ENCODE measurements at places on chromosomes 1 and 21.

DNA sequence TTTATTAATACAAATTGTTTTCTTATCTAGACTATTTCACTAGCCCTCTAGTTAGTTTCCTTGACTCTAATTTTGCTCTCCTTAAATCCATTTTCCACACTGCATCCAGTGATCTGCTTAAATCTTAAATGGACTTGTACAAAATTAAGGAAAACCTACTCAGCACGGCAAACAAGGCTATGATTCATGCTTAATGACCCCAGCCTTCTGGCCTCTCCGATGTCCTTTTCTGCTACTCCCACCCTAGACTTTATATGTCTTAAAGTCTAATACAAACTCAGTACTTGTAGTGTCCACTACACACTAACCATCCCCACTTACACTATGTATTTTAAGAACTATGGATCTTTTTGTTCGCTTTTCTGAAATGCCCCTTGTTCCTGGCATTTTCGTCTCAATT is 2.2 kb downstream of the TMED5 start:
- DNase-seq, result no peak

DNA sequence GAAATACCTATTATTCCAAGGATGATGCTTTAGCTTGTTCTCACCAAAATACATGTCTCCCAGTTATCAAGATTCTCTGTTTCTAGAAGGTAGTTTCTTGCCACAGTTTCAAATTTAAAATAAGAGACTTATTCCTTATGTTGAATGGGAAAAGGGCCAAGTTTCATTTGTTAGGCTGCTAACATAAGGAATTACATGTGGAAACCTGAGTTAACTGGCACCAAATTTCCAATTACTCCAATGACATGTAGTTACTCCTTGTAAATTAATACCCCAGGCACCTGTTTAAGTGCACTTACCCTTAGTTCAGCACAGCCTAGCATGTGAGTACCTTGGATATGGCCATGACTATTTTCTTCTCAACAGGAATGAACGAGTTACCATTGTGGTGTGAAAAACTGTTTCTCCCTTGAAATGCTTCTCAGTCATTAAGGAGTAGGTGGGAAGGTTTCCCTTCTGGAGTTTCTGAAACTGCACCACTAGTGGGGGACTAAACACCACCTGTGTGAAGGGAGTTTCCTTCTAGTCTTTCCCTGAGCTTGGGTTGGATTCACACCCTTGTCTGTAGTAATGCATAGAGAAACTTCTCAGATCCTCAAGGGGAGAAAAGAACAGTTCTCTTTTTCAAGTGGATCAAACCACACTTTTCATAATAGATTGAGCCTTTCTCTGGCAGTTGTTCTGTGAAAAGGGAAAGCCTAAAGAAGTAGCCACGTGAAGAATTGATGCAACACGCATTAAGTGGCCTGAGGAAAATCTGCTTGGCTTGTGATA is 32.3 kb upstream of the LRRC8C start:
- no peak for DNase-seq

GRCh38 chr1:59635097-59635496 is 179.7 kb upstream of the HOOK1 start:
- no peak for DNase-seq

DNA sequence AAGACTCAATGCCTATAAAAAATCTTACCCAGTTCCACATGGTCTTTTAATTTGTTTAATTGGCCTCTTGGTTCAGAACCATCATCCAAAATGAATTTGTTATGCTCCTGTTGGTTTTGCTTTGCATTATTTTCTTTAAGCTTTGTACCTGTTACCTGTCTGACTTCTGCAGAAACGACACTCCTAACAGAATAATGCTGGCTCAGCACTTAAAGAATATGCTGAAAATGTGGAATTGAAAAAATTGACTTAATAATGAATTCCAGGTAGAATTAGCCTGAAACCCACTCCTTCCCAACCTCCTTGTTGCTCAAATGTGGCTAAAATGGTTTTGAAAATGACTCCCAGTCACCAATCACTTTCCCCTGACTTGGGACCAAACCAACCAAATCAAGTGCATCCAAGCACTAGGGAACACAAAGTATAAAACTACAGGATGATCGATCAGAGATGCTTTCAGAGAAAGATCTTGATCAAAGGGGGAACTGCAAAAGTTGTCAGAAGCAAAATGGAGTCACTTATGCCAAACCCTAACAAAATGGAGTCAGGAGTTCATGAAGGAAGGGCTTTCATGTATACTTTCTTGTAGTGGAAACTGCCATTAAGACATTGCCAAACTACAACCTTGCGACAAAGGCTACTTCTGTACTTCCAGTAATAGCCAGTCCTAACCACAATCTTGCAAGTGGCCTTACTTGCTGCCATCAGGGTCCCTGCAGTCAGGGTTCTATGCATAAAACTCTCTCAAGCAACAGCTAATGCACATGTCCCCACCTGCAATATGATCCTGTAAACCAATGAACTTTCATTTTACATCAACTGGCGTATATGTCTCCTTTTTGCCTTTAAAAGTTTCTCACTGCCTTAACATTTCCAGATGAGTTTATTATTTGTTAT is 5.4 kb downstream of the GBP7 start:
- DNase-seq, result no peak

DNA sequence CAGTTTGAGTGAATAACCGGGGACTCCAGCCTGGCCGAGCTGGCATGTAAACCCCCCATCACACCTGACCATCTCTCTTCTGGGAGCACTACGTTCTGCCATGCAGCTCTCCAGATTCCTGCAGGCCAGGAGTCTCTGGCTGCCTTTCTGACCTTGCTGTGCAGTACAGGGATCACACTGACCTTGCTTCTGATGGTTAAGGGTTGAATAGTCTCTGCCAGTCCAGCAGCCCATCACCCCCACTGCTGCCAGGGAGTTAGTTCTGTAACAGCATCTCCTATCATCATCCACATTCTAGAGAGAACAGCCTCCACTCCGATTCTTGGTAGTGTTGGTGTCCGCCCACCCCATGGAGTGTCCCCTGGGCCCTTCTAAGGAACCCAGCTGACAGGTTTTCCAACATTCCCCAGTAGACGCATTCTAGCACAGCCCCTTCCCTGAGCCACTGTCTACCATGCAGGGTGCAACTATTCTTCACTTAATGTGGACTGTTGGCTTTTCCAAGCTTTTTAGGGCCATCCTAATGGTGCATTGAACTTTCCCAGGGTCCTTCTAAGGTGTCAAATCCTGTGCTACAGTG is 109.8 kb downstream of the RIPK4 start:
- DNase-seq, result no peak

GRCh38 chr1:147904726-147905125 is 2.1 kb downstream of the GJA8 start:
- no peak for DNase-seq

All from NCI-H510A treated with DMSO at 0.1 percent for 48 hours (cell line).